ENCODE measurements at places on chromosomes 6 and 20. TPM values are rescaled to one million over a fixed set of nuclear protein-coding genes. Genes with fewer than 3 reads are reported as not detected.

Gene PDE10A
- total RNA-seq, result 0.20 TPM

Gene BANF2
- total RNA-seq, result not detected

- DNase-seq, result no peak
Measured at GRCh38 chr6:138973466-138974153, 14.4 kb downstream of the REPS1 start.

Gene PRELID3B
- total RNA-seq, result 53.8 TPM

DNA sequence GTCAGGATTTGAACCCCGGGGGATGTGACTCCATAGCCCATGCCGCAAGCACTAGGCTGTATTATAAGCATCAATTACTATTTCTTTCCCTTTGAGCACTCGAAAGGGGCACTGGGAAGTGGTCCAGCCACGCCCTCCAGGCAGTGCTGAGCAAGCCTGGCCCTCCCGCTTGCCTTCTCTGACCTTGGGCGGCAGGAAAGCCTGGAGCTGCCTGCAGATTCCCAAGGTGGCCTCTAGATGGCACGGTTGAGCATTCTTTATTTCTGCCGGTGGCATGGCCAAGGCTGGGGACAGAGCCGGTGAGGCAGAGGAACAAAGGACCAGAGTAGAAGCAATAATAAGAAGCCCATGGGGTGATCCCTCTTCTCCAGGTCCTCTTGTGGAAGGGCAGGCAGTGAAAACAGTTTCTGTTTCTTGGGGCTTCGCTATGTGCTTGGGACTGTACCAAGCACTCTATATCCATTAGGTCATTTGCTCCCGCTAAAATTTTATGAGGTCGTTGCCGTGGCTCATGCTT lies 32.0 kb downstream of the ARHGAP40 start:
- peak; percentile 17 for DNase-seq

- no peak for DNase-seq
Measured at GRCh38 chr6:84033523-84034451, at the start of gene MRAP2. Gene MRAP2 (plus strand): TSS chr6:84033772. CDS start chr6:84055319, 21,547 bp downstream.

- no peak for DNase-seq
Measured at GRCh38 chr6:106792536-106793236, 163.3 kb downstream of the QRSL1 start.

Gene TINAG
- total RNA-seq, result not detected

DNA sequence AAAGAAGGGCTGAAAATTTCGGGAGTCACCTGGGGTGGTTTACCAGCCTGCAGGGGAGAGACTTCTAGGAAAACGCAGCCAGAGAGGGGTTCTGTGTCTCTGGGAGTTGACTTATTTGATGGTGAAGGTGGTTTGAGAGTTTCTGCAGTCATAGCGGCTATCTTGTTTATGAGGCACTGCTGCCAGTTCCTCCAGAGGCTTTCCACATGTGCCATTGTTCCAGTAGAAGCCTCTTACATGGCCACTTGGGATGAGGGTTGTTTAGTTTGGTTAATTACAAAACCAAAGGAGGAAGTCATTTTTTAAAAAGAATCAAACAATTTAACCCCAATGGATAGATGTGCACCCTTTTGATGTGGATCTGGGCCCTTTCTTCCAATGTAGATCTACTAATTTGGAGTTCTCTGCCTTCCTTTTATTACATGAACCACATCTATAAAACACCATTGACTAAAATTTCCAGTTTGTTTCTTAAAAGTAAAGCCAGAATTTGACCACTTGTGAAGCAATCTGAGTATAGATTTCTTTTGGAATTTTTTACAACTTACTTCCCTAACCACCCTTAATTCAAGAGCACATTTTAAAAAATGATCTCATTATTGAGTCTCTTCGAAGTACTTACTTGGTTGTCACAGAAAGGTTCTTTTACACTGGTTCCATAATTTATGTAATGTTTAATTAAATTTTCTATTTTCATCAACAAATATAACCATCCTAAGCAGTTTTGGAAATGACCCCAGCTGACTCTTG lies 97.6 kb downstream of the TCP11 start:
- no peak for DNase-seq

GRCh38 chr20:56974499-56975250 lies 291.8 kb downstream of the BMP7 start:
- no peak for DNase-seq

DNA sequence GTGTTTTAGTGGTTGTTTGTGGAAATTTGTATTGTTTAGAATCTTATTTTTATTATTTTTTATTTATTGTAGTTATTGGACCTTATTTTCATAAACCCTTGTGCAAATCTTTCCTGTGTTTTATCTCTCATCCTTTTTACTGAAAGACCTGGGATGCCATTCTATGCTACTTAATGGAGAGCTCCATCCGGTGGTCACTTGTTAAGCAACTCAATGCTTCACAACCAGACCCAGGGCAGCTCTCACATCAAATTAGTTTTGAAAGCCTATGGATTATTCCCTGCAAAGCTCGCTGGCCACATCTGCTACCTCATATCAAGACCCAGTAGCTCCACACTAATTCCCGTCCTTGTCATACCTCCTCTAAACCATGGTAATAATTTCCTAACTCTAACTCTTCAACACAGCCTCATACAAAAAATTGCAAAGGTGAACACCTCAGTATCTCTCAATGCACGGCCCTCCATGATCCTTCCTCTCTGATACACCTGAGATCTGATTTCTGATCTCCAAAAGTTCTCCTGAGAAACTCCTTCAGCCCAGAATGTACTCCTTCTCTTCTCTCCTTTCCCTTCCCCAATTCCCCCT lies 296.6 kb upstream of the MANEA start:
- no peak for DNase-seq

DNA sequence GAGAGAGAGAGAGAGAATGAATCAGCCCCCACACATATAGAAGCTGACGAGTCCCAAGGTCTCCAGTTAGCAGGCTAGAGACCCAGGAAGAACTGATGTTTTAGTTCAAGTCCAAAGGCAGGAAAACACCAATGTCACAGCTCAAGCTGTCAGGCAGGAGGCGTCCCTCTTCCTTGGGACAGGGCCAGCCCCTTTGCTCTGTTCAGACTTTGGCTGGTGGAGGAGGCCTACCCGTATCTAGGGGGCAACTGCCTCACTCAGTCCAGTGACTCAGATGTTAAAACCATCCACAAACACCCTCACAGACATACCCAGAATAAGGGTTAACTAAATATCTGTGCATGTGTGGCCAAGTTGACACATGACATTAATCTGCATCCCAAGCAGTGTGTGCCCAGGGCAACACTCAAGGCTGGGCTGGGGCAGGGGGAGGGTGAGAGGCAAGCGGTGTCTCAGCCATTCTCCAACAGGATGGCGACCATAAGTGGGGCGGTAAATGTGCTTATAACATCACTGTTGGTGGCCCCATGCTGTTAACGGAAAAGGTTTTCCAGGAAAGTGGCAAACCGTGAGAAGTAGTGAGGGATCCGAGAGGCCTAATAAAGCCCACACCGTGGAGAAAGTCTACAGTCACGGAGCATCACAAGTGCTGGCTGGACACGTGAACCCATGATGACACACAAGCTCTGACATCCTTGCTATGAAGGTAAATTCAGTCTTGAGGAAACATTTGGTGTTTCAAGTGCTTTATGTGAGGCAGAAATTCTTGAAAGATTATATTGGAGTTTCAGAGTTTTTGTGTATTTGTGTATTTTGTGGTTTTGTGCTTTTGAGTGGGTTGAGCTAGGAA lies 28.1 kb downstream of the RAMACL start:
- no peak for DNase-seq

Gene RAB32
- total RNA-seq, result 2.1 TPM

DNA sequence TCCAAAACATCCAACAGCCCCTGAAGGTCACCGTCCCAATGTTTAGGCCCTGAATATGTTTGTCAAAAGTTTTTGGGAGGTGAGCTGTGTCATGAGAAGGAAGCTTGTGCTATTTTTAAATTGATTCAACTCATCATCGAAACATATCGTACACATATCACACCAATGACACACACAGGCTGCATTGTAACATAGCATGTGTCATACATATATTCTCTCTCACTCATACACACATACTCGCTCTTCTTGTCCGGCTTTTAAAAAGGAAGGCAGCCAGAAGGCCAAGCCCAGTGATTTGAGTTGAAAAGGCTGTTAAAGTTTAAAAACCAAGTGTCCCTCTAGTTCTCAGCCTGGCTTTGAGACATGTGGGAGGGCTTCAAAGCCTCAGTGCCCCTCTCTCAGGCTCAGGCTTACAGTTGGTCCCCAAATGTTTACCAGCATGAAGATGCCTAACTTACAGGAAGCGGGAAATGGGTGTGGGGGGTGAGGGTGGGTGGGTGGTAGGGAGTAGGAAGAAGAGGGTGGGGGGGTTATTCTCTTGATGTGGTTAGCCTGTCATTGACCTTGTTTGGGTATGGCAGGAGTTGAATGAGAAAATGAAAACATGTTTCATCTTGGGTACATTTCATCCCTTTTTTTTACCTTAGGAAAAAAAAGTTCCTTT lies 3.3 kb upstream of the PRDM1 start:
- DNase-seq, result no peak

Gene PACRG
- total RNA-seq, result 1.6 TPM

All from T-helper 17 cell (primary cell).